Tongue (tissue), 3 donors: ENCODE measurements at places on chromosomes 4 and X. TPM values are rescaled to one million over a fixed set of nuclear protein-coding genes. Genes with fewer than 3 reads are reported as not detected.

Gene GLUD2
- 2.8 TPM for total RNA-seq

Gene EFHC2
- total RNA-seq = 1.9 TPM

Gene KDR
- 56.2 TPM for total RNA-seq

Gene AVPR2
- total RNA-seq = 1.7 TPM

Gene PACRGL
- 34.6 TPM for total RNA-seq

Gene FMR1NB
- total RNA-seq = not detected

Gene CSAG2
- not detected for total RNA-seq

Gene TRMT44
- 27.5 TPM for total RNA-seq

Gene DOK7
- 30.9 TPM for total RNA-seq

Gene COL25A1
- 14.1 TPM for total RNA-seq

Gene BMPR1B
- 42.5 TPM for total RNA-seq

Gene SGMS2
- total RNA-seq = 35.3 TPM

Gene CWH43
- total RNA-seq = 0.72 TPM

Gene REPS2
- total RNA-seq = 7.9 TPM

Gene NLRP2B
- total RNA-seq = not detected

Gene FHIP1A
- 66.0 TPM for total RNA-seq

Gene MAP7D2
- 0.72 TPM for total RNA-seq

Gene NKX3-2
- total RNA-seq = 1.4 TPM

Gene PNMA5
- not detected for total RNA-seq

Gene STBD1
- 64.8 TPM for total RNA-seq

Gene MAGIX
- total RNA-seq = 3.5 TPM

Gene BEX1
- total RNA-seq = 0.51 TPM

Gene CA5B
- total RNA-seq = 8.3 TPM

Gene RHOXF2B
- total RNA-seq = not detected

Gene BMP3
- total RNA-seq = 5.8 TPM

Gene TLR1
- 7.7 TPM for total RNA-seq

Gene SPANXA2
- total RNA-seq = not detected

Gene DSPP
- not detected for total RNA-seq

Gene TMEM255A
- 6.7 TPM for total RNA-seq
